T-helper 17 cell (primary cell): ENCODE measurements at places on chromosomes 7 and 10. TPM values are rescaled to one million over a fixed set of nuclear protein-coding genes. Genes with fewer than 3 reads are reported as not detected.

DNA sequence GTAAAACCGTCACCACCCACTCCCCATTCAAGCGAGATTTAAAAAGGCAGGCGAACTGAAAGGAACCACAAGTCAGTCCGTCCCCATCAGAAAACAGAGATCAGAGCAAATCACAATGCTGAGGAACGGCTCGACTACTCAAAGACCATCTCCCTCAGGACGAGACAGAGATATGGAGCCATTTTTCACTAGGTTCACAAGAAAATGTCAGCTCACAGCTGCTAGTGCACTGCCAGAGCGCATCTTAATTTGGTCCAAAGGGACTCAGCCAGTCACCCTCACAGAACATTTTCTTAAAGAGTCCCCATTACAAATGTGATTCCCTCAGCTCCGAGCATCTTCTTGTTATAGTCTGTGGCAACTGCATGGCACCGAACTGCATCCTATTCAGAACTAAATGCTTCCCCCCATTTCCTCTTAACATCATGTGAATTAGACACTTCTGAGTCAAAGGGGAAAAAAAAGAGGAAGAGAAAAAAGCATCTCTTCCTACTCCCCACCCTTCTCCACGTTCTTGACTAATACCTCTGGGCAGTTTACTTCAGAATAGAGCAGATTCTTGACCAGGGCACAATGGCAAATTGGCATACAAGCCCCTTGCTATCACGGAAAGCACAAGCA, 683.9 kb downstream of the MAGI2 start:
- no peak overlapping the region for H3K27ac ChIP-seq
- no peak overlapping the region for H3K4me3 ChIP-seq
- no peaks in the 10 kb centered on the region for H3K4me1 ChIP-seq

- no peaks in the 10 kb centered on the region for H3K27me3 ChIP-seq
- no peak for DNase-seq
- H3K4me3 ChIP-seq, result no peak overlapping the region
- no peak overlapping the region for H3K27ac ChIP-seq
Measured at GRCh38 chr7:111274857-111275256, 183.9 kb downstream of the LRRN3 start.

The CDK1 gene
- total RNA-seq, result 1.4 TPM

The LIPK gene
- total RNA-seq, result not detected

DNA sequence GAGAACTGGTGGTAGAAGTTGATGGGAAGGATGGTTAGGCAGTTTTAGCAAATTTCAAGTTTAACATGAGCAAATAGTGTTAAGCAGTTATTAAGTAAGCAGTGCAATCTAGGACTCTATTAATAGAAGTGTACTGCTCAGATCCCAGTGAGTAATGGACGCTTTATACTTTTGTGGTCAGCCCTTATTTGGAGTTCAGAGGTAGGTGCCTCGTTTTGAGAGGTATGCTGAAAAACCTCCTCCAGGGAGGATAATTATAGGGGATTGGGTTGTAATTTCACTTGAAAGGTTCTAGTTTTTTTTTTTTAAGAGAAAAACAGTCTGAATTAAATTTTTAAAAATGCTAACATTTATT, 33.5 kb upstream of the CCDC7 start:
- no peak overlapping the region for H3K4me3 ChIP-seq
- H3K27me3 ChIP-seq, result no peaks in the 10 kb centered on the region
- H3K27ac ChIP-seq, result peak overlapping the region; percentile 51
- H3K4me1 ChIP-seq, result peaks cover 5% of the 10 kb centered on the region
- no peaks in the 10 kb centered on the region for H3K36me3 ChIP-seq

DNA sequence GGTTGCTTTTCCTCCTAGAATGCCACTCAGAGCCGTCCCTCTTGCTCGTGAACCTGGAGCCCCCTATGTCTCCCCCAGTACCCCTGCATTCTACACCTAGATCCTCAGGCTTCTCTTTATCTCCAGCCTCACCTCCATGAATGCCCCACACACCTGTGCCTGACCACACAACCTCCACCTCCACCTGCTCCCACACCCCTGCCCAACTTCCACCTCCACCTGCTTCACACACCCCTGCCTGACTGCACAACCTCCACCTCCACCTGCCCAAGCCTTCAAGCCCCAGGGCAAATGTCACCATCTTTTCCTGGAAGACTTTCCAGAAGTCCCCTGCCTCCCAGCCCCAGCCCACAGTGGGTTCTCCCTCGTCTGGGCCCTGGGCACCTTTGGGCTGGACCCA, 6.9 kb upstream of the LFNG start:
- peak overlapping the region; percentile 93 for H3K27ac ChIP-seq
- H3K4me1 ChIP-seq, result peaks cover 48% of the 10 kb centered on the region
- no peaks in the 10 kb centered on the region for H3K36me3 ChIP-seq
- H3K27me3 ChIP-seq, result no peaks in the 10 kb centered on the region

- H3K27ac ChIP-seq, result no peak overlapping the region
- no peaks in the 10 kb centered on the region for H3K4me1 ChIP-seq
- H3K27me3 ChIP-seq, result no peaks in the 10 kb centered on the region
- no peak overlapping the region for H3K4me3 ChIP-seq
- no peaks in the 10 kb centered on the region for H3K36me3 ChIP-seq
Measured at GRCh38 chr10:121154846-121155245, 303.7 kb downstream of the WDR11 start.

GRCh38 chr10:131203456-131204357, 107.8 kb downstream of the TCERG1L start:
- DNase-seq, result no peak
- H3K4me1 ChIP-seq, result no peaks in the 10 kb centered on the region
- H3K4me3 ChIP-seq, result no peak overlapping the region
- H3K36me3 ChIP-seq, result no peaks in the 10 kb centered on the region
- no peak overlapping the region for H3K27ac ChIP-seq

The MRLN gene
- total RNA-seq, result 0.35 TPM
